ENCODE measurements at places on chromosomes 16 and 17.
A peak's percentile ranks its signal among the peaks of the same experiment; 100 is the strongest.

DNA sequence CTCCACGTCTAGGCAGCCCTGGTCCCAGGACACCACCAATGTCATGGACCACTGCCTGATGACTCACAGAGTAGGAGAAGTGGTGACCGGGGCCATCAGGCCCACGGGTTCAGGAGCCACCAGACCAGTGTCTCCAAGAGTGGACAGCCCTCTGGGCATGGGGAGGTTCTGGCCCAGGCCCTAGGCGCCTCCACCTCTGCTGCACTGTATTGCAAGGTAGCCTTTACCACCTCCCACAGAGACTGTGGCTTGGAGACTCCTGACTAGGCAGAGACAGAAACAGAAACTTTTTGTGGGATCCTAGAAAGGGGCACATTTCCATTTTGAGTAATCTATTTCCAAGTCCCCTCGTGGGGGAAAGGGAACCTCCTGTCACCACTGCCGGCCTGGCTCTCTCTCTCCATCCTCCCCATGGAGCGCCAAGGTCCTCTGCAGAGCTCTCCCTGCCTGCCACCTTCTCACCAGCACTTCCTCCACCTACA is 2.9 kb downstream of the CDIP1 start:
- DNase-seq: no peak

- DNase-seq: no peak
These were observed 50.0 kb downstream of the SHISA9 start for GRCh38 chr16:12951392-12951791.

GRCh38 chr17:42946812-42947211 is 17.4 kb downstream of the AARSD1 start:
- DNase-seq: no peak

- DNase-seq: no peak
These were observed 8.2 kb upstream of the GGA2 start for GRCh38 chr16:23518435-23518891.

- no peak for DNase-seq
These were observed 404.9 kb upstream of the CDH5 start for GRCh38 chr16:65961476-65962143.

- DNase-seq: no peak
These were observed 4.6 kb downstream of the CFAP20 start for GRCh38 chr16:58124601-58124915.

DNA sequence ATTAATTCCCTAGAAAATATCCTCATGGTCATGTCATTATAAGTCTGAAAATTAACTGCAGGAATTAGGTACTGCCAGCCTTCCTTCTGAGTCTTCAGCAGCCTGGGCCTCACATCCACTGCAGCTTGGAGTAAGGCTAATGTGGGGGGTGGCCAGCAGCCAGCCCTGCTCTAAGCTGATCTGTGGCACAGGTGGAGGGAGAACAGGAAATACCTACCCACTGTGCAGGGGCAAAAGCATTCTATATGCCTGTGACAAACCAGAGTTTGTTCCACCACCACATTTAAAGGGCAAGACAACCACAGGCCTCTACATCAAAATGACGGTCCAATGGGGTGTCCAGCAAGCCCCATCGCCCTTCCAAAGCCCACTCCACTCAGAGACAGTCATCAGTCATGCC is 9.4 kb downstream of the NPRL3 start:
- no peak for DNase-seq

DNA sequence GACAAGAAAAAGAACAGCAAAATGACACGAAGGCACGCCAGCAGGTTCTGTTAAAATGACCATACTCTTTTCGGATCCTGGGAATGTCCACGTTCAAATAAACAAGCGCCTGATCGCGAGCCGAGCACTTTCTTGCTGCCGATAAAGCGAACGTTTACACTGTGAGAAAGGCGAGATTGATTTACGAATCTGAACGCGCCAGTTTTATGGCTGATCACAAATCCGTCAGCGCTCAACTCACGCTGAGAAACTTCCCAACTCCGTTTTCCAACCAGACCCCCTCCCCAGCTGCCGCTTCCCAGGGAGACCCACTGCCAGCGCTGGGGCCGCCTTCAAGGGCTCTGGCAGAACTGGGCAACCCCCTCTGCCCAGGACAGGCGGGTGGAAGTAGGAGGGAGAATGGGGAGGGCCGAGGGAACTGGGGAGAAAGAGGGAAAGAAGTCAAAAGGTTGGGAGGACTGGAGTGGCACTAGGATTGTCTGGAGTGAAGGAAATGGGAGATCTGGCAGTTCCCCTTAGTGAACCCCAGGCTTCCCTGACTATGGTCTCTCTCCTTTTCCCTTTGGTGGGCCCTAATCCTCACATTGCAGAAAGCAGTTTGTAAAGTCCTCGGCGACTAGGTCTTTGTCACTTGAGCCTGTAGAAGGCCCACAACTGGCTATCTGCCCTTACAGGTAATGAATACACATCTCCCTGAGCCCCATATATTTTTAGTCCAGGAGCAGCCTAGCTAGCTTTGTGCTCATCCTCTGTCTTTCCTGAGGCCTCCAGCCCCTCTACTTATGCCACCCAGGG is 6.9 kb downstream of the HOXB4 start:
- DNase-seq: no peak

GRCh38 chr17:78223061-78223460 is 8.4 kb upstream of the TMEM235 start:
- DNase-seq: no peak

DNA sequence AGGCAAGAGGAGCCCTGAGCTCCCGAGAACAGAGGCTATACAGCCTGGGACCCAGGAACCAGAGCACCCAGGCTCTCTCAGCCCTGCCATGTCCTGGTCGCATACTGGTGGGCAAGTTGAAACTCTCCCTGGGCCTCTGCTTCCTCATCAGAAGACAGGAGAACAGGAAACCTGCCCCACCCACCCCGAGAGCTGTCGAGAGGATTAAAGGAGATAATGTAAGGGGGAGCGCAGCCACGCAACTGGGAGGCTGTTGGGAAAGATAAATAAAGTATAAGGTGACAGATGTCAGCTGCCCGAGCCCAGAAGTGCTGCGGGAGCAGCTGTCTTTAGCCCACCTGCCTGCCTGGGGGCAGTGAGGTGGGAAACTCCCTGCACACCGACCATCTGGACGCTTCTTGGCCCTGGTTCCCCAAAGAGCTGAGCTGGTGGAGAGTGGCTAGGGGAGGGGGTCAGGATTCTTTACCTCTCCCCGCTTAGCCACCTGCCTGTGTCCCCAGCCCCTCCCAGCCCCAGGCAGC is 6.8 kb downstream of the KIF19 start:
- DNase-seq: no peak

DNA sequence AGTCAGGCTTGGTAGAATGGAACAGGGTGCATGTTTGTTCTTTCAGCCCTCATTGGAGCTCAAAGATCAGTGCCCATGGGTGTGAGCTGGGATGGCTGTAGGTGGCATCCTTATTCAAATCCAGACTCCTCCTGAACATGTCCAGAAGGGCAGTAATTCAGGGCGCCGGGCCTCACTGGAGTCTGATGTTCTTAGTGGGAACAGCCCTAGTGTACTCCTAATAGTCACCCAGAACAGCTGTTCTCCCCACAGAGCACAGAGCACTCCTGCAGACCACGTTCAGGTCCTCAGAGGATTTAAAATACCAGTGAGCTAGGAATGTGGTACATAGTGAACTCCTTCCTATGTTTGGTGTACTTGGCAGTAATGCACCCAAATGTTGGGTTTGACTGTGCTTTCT is 96.2 kb downstream of the BANP start:
- no peak for DNase-seq

GRCh38 chr16:84378567-84378966 is 10.2 kb downstream of the ATP2C2 start:
- DNase-seq: no peak

GRCh38 chr17:1649844-1650501 is at the start of gene RILP:
Gene RILP (minus strand): TSS chr17:1649866. CDS start chr17:1649804, 62 bp downstream.
- no peak for DNase-seq

- no peak for DNase-seq
These were observed 5.4 kb downstream of the DYNLL2 start for GRCh38 chr17:58088624-58089023.

DNA sequence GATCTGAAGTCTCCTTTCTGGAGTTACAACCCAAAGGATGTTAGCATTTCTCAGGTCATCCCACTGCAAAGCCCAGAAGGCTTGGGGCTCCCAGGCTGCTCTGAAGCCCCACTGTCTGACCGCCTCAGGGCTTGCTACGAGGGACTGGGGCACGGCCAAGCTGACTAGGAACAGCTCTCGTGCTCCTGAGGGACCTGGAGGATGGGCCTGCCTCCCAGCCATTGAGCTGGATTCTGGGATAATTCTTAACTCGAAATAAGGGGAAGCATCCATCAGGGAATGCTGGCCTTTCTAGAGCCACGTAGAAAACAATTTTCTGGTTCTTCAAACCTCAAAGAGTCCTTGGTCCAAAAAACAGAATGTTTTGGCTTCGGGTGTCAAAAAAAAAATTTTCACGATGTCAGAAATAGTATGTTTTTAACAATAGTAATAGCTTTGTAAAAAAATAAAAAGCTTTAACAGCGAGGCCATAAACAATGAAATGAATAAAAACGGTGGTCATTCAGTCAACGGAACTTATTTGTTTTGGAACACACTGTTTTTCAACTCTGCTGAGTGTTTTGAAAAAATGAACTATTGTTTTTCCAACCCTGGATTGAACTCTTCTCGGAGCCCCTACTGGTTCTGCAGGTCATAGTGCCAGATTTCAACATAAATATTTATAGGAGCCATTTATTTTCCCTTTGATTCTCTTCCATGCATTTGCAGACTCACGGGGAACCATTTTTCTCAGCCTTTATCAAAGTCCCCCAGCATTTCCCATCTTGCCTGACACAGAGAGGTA is 16.4 kb upstream of the HERPUD1 start:
- DNase-seq: no peak

GRCh38 chr17:80328634-80329380 is 68.2 kb downstream of the RNF213 start:
- DNase-seq: no peak

GRCh38 chr17:37489197-37490001 is at the start of gene DUSP14:
Gene DUSP14 (plus strand): TSS chr17:37489891. CDS start chr17:37512273, 22,382 bp downstream.
- peak; percentile 60 for DNase-seq

DNA sequence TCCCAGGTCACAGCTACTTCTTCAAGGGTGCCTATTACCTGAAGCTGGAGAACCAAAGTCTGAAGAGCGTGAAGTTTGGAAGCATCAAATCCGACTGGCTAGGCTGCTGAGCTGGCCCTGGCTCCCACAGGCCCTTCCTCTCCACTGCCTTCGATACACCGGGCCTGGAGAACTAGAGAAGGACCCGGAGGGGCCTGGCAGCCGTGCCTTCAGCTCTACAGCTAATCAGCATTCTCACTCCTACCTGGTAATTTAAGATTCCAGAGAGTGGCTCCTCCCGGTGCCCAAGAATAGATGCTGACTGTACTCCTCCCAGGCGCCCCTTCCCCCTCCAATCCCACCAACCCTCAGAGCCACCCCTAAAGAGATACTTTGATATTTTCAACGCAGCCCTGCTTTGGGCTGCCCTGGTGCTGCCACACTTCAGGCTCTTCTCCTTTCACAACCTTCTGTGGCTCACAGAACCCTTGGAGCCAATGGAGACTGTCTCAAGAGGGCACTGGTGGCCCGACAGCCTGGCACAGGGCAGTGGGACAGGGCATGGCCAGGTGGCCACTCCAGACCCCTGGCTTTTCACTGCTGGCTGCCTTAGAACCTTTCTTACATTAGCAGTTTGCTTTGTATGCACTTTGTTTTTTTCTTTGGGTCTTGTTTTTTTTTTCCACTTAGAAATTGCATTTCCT is 3.4 kb upstream of the LPCAT2 start:
- DNase-seq: no peak

DNA sequence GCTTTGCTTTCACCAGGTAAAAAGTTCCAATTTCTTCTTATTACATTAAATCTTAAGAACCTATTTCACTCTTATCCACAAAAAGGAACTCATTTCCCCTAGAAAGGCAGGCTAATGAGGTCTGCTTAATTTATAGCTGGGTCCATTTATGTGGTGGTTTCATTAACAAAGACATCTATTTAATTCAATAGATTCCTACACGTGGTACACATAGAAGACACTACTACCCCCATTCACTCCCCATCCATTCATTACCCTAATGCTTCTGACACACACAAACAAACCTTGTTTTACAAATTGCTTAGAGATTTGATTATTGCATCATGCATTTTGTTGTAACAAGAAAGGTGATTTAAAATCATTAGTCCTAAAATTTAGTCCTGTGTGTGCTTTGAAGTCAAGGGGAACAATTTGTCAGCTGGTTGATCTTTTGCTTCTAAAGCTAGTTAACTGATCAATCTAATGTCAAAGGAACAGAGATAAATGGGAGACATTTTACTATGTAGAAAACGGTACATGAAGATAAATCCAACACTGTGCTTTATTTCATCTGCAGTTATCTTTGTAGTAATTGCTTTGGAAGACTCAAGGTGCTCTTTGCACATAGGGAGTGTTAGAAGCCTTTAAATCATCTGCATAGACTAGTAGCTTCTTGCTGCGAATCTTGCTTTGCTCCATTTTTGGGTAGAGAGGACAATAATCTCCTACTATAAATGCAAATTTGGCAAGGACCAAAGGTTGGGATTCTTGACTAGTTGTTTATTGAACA is 379.2 kb downstream of the CDH11 start:
- DNase-seq: no peak

- no peak for DNase-seq
These were observed 8.5 kb upstream of the RNF222 start for GRCh38 chr17:8406174-8406573.

- no peak for DNase-seq
These were observed 49.0 kb downstream of the RTN4RL1 start for GRCh38 chr17:1976000-1976682.
